ENCODE measurements at places on chromosomes 5 and 9.

GRCh38 chr9:69853421-69853820, 32.8 kb downstream of the CFAP95 start:
- DNase-seq, result no peak

- no peak for DNase-seq
These were observed 125.1 kb upstream of the SH3GL2 start for GRCh38 chr9:17453751-17454150.

- no peak for DNase-seq
These were observed 129.9 kb downstream of the TLE4 start for GRCh38 chr9:79701651-79702050.

GRCh38 chr9:109321727-109322126, 868 bp upstream of the EPB41L4B start:
- DNase-seq, result no peak

DNA sequence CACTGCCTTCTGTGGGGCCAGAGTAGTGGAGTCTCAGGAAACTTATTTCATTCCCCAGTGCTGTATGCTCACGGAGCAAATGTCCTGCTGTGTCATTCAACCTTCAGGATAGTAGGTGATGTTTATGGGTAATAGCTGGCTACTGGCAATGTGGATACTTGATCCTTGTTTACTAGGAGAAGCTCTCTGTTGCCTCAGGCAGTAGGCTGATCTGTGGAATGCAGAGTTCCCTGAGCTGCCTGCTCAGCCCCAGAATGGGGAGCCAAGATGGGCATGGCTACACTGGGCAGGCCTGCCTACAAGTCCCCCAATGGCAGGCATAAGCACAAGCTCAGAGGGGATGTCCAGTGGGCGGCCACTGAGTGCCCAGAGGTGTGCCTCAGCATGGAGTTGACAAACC, 323.1 kb upstream of the KCNN2 start:
- no peak for DNase-seq

- DNase-seq, result no peak
These were observed 76.9 kb downstream of the MED27 start for GRCh38 chr9:132002643-132003318.

- DNase-seq, result no peak
These were observed 29.2 kb upstream of the JAK2 start for GRCh38 chr9:4955836-4956235.
